Stimulated activated CD4-positive, alpha-beta T cell treated with anti-CD3 and anti-CD28 coated beads, TNF-alpha, amount 100 ng/mL, for 1 hour (primary cell): ENCODE measurements at places on chromosomes 3 and 15.

GRCh38 chr3:105970283-105970682 is 101.5 kb upstream of the CBLB start:
- no peak for DNase-seq

DNA sequence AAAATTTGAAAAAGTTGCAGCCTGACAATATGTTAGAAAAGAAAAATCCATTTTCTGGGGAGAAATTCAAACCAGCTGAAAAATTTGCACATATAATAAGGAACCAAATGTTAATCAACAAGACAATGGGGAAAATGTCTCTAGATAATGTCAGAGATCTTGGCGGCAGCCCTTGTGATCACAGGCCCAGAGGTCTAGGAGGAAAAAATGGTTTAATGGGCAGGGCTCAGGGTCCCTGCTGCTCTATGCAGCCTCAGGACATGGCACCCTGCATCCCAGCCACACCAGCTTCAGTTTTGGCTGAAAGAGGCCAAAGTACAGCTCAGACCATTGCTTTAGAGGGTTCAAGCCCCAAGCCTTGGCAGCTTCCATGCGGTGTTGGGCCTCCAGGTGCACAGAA is 701.9 kb downstream of the IGSF11 start:
- DNase-seq: no peak

DNA sequence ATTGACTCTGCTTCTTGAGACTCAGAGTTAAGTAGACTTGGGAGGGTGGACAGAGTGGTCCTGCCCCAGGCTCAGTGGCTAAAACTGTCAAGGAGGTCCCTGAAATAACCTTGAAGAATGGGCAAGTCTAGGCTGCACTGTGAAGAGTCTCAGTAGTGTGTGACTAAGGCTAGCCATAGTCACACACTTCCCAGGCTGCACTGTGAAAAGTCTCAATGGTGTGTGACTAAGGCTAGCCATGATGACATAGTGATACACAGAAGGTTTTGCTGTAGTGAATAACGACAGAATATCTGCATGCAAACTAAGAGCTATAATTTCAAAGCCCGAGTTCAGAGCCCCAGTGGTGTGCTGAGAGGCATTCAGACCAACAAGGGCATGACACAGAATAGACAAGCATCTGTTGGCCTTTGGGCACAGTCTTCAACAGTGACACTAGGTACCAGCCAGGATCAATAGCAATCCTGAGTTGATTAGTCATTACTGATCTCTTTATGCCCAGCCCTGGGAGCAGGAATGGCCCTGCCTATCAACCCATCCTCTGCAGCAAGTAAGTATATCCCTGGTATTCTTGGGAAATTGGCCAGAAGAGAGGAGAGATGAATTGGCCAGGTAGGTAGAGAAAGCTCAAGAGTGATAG is 72.4 kb upstream of the BBX start:
- no peak for DNase-seq

GRCh38 chr15:48046813-48047438 is 73.9 kb upstream of the SLC24A5 start:
- no peak for DNase-seq

GRCh38 chr3:130725746-130726145 is 20.9 kb downstream of the PIK3R4 start:
- DNase-seq: no peak

- DNase-seq: no peak
These were observed 36.6 kb downstream of the UACA start for GRCh38 chr15:70726753-70727152.
